ENCODE measurements at places on chromosomes 11 and 22. TPM values are rescaled to one million over a fixed set of nuclear protein-coding genes. Genes with fewer than 3 reads are reported as not detected.

GRCh38 chr11:76285397-76286104, 79.2 kb upstream of the WNT11 start:
- ATAC-seq = no peak

DNA sequence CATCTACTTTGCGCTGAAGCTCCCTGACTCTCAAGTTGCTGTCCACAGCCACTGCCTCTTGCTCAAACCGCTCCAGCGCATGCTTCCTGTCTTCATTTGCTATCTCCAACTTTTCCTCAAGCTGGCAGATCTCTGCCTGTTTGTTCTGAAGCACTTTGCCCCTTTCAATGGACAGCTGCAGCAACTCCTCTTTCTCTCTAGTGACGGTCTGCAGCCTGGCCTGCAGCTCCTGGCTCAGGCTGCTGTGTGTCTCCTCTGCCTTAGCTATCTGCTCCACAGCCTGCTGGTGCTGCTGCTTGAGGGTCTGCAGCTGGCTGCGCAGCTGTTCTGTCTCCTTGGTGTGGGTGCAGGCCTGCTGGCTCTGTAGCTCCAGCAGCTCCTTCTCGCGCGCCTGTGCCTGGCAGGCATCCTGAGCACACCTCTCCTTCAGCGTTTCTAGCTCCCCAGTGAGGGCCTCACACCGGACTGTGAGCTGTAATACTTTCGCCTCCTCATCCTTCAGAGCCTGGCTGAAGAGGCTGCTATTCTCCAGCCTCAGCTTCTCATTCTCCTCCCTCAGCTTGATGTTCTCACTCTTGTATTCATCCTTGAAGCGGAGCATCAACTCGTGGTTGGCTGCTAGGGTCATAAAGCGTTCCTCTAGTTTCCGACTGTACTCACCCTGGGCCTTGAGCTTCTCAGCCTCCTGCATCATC, 723 bp downstream of the CCDC89 start:
- ATAC-seq = no peak

DNA sequence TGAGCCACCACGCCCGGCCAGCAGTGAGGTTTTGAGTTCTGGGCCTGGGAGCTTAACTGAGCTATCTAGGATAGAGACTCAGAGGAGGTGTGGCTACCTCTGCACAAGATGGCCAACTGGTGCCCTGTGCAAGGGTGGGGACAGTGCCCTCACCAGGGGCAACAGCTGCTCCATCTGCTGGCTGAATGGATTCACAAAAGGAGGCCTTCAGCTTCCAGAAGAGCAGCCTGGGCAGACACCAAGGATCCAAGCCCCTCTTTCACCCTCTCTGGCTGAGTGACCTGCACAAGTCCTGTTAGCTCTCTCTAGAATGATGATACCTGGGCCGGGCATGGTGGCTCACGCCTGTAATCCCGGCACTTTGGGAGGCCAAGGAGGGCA, 33.5 kb upstream of the BAIAP2L2 start:
- peak; percentile 27 for ATAC-seq

DNA sequence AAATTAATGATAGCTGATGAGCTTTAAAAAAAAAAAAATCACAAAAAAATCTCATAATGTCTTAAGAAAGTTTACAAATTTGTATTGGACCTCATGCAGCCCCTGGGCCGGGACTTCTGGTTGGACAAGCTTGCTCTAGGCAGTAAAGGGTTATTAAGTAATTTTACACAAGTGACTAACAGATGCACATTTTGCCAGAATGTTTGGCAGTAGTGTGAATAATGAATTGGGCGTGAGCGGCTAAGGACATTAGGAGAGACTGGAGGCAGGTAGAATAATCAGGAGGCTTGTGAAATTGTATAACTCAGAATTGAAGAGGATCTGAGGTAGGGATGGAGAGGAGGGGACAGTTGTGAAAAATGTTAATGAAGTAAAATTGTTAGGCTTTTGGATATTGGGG, 77.4 kb downstream of the HIPK3 start:
- ATAC-seq = peak; percentile 64

- no peak for ATAC-seq
These were observed 983 bp downstream of the EHF start for GRCh38 chr11:34621876-34622275.

GRCh38 chr11:35077709-35078469, 61.1 kb upstream of the CD44 start:
- ATAC-seq = peak; percentile 69

GRCh38 chr22:27776650-27776958, 25.0 kb downstream of the MN1 start:
- ATAC-seq = no peak

DNA sequence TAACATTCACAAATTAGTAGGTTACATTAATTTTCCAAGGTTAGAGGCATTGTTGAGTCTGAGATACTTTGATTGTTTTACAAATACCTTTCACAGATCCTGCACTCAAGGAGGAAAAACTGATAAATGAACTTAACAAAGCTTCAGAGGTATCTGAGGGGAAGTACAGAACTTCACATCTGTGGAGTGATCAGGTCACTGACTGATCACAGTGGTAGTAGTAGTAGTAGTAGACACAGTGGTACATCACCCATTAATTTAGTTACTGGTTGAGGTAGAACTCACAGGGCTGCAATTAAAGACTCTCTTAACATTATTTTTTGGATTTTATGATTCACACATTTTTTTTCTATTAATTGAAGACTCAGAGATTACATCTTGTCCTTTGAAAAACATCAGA, 56.7 kb downstream of the DCUN1D5 start:
- ATAC-seq = no peak

- peak; percentile 22 for ATAC-seq
These were observed 5.6 kb upstream of the SH3BP1 start for GRCh38 chr22:37633625-37634416.

Gene MS4A3
- total RNA-seq = not detected

Measured in esophagus mucosa (tissue), 1 donor.